HuH-7 (cell line): ENCODE measurements at places on chromosomes 3 and 15.

DNA sequence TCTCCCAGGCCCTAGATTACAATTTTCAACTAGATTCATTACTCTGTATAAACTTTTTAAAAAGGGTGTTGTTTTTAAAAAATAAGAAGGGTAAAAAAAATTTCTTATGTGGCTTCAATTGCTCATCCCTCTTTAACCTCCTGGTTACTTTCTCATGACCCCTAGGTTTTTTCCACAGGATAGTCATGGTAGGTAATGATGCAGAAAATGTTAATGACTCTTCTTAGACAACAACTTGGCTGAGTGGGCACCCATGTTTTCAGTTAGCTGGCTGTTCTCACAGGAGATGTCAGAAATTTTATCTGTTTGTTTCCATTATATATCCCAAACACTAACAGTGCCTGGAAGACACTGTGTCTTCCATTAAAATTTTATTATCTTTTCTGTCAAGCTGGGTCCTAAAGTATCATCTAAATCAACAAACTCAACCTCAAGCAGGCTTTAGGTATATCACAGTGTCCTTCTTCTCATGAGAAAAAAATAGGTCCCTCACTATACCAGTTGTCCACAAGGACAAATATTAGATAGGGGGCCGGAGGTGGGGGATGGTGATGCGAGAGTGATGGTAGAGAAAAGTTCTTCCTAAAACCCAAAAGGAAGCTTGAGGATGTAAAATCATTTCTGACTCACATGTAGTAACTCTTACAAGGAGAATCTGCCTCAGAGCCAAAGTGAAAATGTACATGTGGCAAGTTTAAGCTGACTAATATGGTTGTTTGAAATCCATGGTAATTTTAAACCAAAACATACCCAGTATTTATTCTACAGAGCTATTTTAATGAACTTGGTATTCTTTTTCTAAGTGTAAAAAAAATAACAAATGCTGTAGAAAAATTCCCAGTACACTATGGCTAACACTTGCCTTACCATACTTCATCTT is 43.3 kb downstream of the PLOD2 start:
- no peak for DNase-seq

GRCh38 chr3:3629911-3630310 is 169.3 kb upstream of the LRRN1 start:
- no peak for DNase-seq

DNA sequence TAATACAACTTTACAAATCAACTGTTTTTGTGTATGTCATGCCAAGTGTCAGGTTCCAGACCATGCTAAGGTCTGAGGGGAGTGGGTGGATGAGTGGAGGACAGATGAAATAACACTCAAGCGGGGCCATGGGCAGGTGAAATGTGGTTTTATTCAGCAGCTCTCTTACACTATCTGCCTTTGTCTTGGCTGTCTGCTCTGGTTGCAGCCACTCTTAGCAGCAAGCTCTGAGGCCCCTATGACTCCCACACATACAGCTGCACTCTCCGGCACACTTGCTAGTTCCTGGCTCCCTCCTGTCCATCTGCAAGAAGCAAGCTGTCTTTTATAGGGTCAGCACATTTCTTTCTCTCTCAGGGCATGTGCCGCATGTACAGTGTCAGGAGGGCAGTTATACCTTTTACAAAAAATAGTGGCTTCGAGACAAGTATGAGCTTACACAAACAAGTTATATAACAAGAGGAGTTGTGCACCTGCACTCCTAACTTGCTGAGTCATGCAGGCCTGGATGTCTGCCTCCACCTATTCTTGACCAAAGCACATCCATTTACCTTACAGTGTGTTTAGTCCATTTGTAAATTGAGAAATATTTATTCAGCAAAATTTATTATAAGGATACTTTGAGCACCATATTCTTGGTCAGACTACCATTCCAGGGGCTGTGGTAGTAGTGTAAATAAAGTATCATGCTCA is 683.7 kb upstream of the CBLB start:
- no peak for DNase-seq

- DNase-seq = no peak
These were observed 34.0 kb upstream of the SH3GL3 start for GRCh38 chr15:83413054-83413719.
